ENCODE measurements at places on chromosomes 2 and 18.

DNA sequence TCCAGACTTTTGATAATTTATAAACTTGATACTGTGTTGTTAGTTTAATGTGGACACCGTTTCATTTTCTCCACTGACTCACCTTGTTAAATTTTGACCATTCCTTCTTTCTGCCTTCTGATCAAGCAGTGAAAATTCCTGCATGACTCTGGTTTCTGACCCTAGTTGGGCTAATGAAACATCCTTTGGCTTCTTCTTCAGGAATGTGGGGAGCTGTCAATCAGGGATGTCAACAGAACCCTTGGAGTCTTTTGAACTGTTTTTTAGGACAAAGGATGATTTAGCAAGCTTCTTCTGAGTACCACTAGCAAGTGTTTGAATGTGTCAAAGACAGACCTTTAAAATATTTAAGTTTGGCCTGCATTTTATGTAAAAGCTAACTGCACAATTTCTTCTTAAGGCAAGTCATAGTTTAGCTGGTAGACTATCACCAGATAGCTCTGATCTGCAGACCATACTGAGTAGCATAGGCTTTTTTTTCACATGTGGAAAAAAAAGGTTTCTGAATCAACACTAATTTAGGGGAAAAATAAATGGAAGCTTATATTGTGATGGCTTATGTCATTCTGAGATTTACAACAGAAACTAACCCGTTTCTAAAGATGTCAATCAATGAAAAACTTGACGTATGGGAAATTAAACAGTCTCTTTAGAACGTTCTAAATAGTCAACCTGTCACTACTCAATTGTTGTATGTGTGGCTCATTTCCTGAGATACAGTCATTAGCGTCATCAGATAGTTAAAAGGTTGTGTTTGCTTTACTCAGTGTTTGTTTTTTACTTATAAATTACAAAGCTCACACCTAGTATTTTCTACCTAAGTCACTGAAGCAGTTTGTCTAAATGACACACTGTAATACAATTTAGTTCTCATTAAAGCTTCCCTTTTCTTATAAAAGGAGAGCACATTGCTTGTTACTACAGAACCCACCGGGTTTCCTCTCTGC lies 311.4 kb downstream of the PTPRM start:
- DNase-seq: no peak

DNA sequence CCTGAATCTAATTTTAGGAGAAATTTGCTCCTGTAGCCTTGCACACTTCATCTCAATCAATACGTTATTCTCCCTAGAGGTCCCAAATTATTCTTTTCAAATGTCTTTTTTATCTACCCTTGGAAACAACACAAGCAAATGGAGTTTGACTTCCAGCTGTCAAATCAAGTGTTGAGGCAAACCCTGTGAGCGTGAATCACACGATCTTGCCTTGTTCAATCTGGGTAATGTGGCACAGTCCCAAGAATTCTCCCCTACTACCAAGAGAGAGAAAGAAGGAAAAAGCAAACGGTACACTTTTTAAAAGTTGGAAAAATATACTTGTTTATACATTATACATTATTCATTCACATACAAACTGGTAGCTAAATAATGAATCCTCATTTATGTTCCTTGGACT lies 2035.3 kb upstream of the CELF4 start:
- no peak for DNase-seq

GRCh38 chr2:216206041-216206703 lies 97.0 kb downstream of the XRCC5 start:
- no peak for DNase-seq

DNA sequence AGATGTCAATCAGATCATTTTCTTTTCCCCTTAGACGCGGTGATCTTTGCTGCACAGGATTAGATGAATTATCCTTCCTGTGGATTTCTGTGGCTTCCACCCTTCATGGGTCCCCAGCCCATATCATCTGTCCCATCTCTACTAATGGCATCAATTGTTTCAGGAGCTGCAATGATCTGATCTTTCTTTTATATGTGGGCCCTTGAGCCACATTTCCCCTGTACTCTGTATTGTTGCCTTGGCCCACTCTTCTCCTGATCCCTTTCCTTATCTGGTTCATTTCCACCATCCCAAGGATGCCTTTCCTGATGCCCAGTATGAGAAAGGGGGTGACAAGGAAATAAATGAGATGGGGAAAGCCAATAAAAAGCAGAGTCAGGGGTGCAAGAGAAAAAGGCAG lies 24.7 kb downstream of the SP140 start:
- no peak for DNase-seq
